ENCODE measurements at places on chromosomes 16 and 17.

- no peak for DNase-seq
Observed at GRCh38 chr16:2924901-2925755, 13.4 kb downstream of the FLYWCH1 start.

DNA sequence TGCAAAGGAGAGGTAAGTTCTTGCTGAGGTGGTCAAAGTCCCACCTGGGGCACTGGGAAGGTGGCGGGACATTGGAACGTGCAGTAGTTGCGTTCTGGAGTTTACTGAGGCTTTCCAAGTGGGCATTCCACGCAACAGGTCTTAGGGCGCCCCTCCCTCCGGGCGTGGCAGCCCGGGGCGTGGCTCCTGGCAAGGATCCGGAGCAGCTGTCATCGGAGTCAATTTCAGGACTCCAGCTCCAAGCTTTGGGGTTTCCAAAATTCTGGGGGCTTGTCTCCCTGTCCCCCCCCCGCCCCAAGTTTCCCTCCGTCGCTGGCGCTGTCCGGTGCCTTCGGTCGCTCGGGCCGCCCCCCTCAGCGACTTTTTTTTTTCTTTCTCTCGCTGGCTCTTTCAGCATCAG, 43.1 kb upstream of the AMZ2 start:
- DNase-seq: no peak

DNA sequence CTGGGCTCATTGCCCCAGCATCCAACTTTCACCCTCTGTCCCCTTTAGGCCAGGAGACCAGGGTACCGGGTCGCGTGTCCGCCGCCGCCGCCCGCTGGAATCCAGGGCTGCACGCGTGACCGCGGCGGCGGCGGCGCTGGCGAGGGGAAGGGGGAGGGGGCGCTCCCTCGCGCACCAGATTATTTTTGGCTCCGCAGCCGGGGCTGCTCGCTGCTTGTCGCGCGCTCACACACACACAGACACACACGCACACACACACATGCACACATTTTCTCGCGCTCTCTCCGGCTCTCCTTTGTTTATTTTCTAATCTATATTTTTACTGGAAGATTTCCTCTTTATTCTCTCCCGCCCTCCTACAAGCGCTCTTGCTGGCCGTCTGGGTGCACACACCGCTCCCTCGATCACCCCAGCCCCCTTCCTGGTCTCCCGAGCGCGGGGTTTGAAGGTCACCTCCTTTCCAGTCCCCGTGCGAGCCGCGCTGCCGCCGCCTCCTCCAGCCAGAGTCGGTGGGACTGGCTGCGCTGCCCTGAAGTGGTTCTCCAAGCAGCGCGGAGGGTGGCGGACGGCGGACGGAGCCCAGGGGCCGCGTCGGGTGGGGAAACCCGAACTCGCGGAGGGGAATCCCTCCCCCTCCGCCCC, 921.4 kb upstream of the EEF2KMT start:
- DNase-seq: no peak

- DNase-seq: no peak
Observed at GRCh38 chr17:79304884-79305283, 230.3 kb downstream of the ENGASE start.

GRCh38 chr16:15038689-15039088, 17.2 kb downstream of the NTAN1 start:
- no peak for DNase-seq

- DNase-seq: no peak
Observed at GRCh38 chr16:10878328-10878643, 1.3 kb downstream of the CIITA start.

DNA sequence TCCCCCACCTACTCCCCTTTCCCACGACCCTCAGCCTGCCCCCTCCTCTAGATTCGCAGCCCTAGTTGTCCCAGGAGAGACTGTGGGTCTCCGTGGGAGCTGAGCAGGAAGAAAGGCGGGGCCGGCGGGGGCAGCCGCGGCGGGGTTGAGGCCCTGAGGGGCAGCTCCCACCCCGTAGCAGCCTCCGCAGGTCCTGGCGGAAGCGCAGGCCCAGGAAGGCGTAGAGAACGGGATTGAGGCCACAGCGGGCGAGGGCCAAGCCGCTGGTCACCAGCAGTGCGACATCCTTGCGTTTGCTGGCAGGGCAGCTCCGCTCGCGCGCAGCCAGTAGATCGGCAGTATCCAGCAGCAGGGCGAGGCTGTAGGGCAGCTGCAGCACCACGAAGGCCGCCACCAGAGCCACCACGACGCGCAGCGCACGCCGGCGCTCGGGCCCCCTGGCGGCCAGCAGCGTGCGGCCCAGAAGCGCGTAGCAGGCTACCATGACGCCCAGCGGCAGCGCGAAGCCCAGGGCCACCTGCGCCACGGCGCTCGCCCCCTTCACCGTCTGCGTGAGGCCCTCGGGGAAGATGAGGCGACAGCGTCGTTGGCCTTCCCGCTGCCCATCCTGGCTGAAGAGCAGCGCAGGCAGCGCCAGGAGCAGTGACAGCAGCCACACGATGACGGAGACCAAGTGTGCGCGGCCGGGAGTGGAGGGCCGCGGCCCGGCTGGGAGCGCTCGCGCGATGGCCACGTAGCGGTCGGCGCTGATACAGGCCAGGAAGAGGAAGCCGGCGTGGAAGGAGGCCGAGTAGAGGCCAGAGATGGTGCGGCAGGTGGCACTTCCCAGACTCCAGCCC, 1.9 kb downstream of the CCR10 start:
- peak; percentile 70 for DNase-seq

GRCh38 chr16:65268331-65268730, 146.5 kb upstream of the CDH11 start:
- no peak for DNase-seq

Data from stimulated activated CD4-positive, alpha-beta T cell treated with anti-CD3 and anti-CD28 coated beads, Interleukin-12 subunit alpha, Interleukin-12 subunit beta, amount 100 ng/mL, for 48 hours (primary cell).